ENCODE measurements at places on chromosomes 4 and X. TPM values are rescaled to one million over a fixed set of nuclear protein-coding genes. Genes with fewer than 3 reads are reported as not detected.

- no peak for DNase-seq
Measured at GRCh38 chrX:67328476-67328875, 215.3 kb upstream of the AR start.

Gene PLA2G12A
- total RNA-seq = 27.0 TPM

DNA sequence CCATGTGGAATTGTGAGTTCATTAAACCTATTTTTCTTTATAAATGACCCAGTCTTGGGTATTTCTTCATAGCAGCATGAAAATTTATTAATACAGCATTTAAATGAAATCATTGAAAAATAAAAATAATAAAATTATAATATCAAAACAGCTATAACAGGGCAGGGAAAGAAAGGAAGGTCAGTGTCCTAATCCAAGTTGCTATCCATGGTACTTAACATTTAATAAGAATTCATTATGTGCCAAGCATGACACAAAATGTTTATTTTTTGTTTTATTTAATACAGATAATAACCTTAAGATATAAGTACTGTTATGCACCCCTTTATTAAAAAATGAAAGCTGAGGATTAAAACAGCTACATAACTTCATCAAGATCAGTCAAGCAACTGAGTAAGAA, 838.4 kb downstream of the RAB28 start:
- DNase-seq = no peak

Gene MAGEC1
- not detected for total RNA-seq

- DNase-seq = no peak
Measured at GRCh38 chr4:151013944-151014343, 1.1 kb downstream of the LRBA start.

- DNase-seq = no peak
Measured at GRCh38 chrX:10077425-10078188, 79.2 kb upstream of the CLCN4 start.

- DNase-seq = no peak
Measured at GRCh38 chr4:112818594-112818965, 181.6 kb downstream of the LARP7 start.

DNA sequence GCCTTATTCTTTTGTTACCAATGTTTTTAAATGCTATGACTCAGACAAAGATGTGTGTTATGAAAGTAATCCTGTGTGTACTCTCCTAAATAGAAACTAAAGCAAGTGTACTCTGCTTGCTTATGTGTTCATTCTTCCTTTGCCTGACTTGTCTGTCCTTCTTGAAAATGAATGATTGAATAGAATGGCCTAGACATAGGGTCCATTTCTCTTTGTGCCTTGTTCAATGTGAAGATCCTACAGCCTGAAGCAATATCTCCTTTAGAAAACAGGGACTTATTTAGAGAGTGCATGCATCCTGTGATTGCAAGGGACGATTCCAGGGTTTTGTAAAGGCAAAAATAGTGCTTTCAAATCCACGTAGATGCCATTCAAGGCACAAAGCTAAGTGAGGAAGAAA, 343.6 kb upstream of the TACR3 start:
- no peak for DNase-seq

Gene PAGE4
- total RNA-seq = not detected

GRCh38 chr4:47835494-47835893, 2.4 kb downstream of the CORIN start:
- no peak for DNase-seq

DNA sequence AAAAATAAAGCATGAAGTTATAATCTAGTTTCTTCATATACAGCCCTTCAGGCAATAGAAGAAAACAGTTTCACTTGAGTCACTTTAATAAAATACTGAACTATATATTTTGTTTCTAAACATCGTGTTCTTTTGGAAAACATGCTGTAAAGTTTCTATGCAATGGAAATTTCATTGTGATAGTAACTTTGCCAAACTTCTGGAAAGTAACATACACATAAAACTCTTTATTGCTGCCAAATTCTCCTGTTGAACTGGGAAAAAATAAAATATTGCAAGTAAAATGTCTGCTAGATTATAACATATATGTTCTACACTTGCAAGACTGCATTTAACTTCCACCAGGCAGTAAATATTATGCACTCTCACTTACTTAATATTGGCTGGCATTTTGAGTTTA, 635.4 kb downstream of the SPRY1 start:
- DNase-seq = no peak

GRCh38 chrX:152869972-152870371, 27.9 kb upstream of the ZNF185 start:
- no peak for DNase-seq

DNA sequence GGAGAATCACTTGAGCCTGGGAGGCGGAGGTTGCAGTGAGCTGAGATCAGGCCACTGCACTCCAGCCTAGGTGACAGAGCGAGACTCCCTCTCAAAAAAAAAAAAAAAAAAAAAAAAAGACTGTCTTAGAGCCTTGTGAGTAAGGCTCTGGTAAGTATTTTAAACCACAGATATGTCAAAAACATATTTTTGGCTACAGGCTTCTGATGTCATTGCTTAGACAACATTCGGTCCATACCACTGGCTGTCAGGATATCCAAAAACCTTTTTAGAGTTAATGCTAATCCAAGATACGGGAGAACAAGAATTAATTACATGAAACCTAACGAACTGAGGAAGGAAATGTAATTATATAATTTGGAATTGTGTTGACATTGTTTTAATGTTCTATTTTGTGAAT, 999.5 kb upstream of the PABPC4L start:
- DNase-seq = no peak

- no peak for DNase-seq
Measured at GRCh38 chr4:25843340-25844097, 19.3 kb downstream of the SEL1L3 start.

Gene CT45A7
- total RNA-seq = not detected
